ENCODE measurements at places on chromosomes 1 and 21.

DNA sequence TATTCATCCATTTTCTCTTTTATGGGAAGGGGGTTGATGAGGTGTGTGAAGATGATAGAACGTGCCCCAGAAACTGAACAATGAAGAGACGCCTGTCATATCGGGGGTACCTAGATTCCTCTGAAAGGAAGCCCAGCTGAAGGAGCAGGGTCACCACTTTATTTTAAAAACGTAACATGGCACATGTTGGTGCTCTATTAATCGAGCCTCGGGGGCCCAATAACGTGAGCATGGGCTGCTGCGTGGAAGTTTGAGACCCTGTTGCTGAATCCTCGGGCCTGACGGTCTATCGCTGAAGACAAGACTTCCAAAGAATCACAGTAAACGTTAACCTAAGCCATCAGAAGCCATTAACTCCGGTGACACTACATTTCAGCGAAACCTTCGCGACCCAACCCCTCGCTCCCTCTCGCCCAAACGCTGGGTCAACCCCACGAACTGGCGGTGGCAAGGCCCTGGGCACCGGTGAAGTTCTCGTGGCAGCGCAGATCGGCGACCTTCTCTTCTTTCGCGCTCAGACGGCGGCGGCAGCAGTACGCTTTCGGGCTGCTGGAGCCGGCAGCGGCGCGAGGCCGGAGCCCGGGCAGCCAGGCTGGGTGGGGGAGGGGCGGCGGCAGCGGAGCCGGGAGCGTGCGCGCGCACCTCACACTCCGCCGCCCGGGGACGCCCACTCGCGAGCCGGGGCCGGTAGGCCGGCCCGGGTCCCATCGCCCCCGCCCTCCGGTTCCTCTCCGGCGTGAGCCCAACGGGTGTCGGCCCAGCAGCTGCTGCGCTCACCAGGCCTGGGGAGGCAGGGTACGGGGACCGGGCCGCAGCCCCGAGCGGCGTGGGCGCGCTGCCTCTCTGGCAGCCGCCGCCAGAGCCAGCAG is 838 bp upstream of the MAN1A2 start:
- DNase-seq, result peak; percentile 74

DNA sequence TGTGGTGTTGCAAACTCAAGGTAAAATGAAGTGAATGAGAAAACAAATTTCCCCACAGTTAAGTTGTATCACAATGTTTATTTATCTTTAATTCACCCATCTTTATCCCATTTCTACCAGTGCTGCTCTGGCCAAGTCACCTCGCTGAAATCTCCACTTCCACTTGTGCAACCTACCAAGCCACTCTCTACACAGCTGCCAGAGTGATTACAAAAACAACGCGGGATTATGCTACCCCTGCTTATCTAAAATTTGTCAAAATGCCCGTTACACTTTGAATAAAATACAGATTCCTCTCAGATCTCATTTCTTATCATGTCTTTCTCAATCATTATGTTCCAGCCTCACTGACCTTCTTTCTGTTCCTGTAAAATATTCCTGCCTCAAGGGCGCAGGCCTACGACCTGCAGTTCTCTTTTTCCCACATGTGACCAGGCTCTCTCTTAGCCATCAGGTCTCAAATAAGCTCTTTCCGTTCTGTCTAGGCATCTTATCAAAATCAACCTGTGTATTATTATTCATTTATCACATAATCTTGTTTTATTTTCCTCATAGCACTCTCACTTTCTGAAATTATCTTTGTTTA is 95.6 kb downstream of the NTMT2 start:
- DNase-seq, result no peak

DNA sequence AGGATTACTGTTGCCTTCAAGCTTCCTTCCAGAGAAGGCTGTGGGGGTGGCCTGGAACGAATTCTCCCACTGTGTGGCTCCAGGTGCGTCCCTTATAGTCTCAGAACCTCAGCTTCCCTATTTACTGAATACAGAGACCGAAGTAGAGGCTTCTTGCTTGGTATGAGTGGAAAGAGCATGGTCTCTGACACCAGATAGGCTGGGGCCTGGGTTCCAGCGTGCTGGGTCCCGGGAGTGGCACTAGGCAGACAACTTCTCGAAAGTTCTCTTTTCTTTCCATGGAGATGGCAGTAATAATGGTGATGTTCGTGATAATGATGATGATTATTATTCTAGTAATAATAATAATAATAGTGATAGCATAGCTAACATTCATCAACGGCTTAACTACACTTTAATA is 161.7 kb downstream of the PTPRU start:
- DNase-seq, result no peak

DNA sequence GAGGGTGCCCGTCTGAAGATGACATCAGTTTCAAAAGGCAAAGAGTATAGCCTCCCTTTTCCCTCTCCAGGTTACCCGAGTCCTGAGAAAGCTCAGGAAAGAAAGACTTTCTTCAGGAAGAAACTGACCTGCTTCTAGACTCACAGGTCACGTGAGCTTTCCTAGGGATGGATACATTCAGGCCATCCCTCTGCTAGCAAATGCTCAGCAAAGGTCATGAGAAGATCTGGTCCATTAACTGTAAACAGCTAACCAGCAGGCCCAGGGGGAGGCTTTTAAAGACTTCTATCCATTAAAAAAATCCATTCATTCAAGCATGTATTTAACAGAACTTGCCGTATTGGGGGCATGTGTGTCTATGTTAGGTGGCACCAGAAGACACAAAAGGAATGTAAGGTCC is 605.5 kb downstream of the KIF26B start:
- DNase-seq, result no peak

GRCh38 chr1:155285063-155285462 is 7.8 kb downstream of the HCN3 start:
- DNase-seq, result no peak

DNA sequence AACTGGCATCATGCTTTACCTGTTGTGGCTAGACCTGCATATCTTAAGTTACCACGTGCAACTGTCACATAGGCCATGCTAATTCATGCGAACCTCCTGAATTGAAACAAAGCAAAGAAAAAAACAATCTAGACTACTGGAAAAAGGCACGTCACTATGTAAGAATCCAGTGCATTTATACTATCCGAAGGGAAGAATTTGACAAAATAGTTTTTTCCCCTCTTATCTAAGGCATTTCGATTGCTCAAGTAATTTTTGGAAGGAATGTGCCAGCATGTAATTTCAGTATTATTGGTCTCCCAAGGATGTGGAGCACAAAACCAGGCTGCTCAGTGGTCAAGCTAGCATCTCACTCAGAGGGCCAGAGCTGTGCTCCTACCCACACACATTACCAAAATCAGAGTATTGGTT is 31.5 kb upstream of the C1orf198 start:
- DNase-seq, result no peak

DNA sequence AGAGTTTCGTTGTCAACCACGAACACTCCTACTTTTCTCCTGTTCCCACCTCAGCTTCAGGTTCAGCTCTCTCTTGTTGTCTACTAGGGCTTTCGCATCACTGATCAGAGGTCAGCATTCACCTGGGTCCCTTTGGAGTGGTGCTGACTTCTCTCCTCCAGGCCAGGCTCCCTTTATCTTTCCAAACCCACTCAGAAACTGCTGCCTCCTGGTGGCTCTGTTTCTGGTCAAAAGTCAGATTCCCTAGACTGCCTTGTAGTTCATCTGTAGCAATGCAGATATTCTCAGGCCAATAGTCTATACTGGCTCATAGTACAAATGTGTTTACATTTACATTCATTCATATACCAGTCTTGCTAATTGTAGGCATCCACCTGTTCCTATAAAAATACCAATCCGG is 6.4 kb upstream of the ERI3 start:
- DNase-seq, result peak; percentile 49

GRCh38 chr1:115911294-115911693 is 65.0 kb upstream of the SLC22A15 start:
- DNase-seq, result no peak

GRCh38 chr1:209590405-209590804 is 6.9 kb downstream of the CAMK1G start:
- peak; percentile 72 for DNase-seq

DNA sequence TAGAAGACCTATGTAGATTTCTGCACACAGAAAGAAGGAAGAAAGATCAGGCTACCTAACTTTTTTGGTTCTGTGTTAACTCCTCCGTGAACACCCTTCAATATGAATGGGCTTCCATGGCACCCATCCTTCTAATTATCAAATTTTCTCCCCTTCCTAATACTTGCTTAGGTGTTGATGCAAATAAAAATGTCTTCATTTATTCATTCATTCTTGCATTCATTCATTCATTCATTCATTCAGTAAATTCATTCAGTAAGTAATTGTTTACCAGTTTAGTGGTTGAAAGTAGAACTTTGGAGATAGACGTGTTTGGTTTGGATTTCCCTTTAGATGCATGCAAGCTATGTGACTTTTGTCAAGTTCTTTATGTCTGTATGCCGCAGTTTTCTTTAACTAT is 4.6 kb downstream of the CHI3L2 start:
- no peak for DNase-seq

DNA sequence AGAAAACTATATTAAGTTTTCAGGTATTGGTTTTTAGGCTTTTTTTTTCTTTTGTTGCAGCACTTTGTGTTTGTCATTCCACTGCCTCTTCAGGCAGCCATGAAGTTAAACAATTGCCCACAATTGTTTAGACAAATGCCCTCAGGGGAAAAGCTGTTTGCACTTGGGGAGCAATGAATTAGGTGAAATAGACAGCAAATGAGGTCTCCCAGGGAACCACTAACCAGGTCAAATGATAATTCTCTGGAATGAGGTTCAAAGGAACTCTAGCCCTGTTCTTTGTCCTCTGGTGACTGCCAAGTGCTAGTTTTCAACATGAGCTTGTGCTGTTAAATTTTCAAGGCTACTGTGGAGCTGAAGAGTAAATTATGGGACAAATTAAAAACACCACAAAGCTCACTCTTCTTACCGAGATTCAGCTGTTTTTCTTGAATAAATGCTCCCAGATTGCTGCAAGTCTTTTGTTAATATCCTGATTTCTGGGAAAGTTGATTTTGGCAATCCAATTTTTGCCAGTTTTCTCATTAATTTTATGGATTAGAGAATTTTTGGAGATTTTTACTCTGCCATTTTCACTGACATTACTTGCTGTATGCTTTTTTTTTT is 15.1 kb upstream of the MAB21L3 start:
- DNase-seq, result no peak

- no peak for DNase-seq
Measured at GRCh38 chr21:43886565-43886964, 21.5 kb downstream of the AGPAT3 start.

GRCh38 chr1:205346956-205347574 is 9.7 kb downstream of the KLHDC8A start:
- peak; percentile 57 for DNase-seq

GRCh38 chr1:68673771-68674170 is 176.9 kb upstream of the DEPDC1 start:
- no peak for DNase-seq

DNA sequence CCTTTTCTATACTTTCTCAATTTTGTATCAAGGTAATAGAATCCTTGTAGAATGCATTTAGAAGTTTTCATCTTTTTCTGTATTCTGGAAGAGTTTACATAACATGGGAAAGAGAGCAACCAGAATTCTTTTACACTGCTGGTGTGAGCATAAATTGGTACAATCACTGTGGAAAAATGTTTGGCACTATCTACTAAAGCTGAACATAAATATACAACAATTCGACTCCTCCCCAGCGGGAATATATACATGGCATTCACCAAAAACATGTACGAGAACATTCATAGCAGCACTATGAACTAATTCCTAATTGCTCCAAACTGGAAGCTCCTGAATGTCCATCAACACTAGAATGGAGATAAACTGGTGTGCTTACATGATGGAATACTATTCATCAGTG is 1.8 kb upstream of the ACBD6 start:
- DNase-seq, result no peak

GRCh38 chr21:45127937-45128336 is 53.6 kb downstream of the ADARB1 start:
- no peak for DNase-seq

- no peak for DNase-seq
Measured at GRCh38 chr1:204574865-204575163, 58.6 kb downstream of the MDM4 start.

DNA sequence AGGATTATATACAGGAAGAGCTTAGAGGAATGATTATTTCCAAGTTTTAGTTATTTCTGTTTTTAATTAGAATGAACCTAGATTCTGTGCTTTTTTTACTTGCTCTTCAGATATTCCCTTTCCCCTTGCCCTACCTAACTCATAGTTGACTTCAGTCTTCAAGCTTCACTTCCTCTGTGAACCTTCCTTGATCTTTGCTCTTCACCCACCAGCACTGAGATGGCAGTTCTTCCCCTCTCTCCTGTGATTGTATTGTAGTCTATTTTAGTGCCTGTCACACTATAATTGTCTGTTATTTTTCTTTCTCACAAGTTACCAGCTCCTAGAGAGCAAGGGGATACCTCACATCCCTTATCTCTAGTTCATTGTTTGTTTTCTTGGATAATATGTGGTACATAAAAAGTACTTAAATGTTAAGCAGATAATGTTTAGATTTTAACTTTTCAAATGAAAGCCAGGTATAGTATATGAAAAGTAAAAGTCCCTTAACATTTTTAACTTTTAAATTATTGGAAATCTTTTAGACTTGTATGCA is 33.2 kb downstream of the KCTD3 start:
- no peak for DNase-seq

GRCh38 chr1:78829644-78830043 is 176.9 kb downstream of the ADGRL4 start:
- no peak for DNase-seq

DNA sequence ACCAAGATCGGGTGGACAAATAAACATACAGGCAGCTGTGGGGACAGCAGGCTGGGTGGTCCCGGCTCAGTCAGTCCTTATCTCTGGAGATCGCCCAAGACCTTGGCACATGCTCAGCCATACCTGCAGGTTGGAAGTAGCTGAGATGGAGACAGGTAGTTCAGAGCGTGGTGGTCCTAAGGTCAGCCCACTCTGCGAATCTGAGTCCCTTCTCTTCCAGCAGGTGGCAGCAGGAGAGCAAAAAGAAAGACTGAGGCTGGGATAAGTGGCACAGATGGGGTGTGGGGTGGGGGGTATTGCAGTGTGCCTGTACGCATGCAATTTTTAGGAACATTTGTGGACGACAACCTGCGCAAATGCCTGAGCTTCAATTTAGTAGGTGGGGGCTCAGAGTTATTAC is 104.9 kb downstream of the TENT5C start:
- DNase-seq, result peak; percentile 68

DNA sequence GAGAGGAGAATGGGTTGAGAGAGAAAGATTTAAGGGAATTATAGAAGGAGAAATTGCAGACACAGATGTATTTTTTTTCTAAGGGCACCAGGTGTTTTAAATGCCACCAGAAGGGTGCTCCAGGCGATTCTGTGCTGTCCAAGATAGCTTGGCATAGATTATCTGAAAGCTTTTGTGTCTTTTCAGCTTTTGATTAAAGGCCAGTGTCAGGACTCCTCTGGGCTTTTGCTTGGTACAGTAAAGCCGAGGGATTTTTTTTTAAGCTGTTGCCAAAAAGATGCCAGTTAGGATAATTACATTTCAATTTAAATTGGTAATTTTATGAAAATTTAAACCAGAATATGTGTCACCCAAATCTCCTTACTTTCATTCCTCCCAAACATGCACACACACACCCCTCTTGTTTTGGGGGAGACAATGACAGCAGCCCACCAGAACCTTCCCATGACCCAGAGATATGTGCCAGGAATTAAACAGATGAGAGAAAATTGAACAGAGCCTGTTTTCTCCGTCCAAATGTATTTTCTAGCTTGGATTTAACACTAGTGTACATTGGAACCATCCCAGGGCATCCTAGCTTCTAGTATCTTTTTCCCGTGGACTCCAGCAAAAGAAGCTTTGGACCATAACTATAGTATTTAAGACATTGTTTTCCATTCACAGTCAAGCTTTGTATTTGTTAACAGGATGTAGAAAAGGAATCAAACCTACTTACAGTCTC is 670.7 kb upstream of the CXADR start:
- DNase-seq, result no peak

All from GM23338 (cell line).